CD4-positive, alpha-beta T cell treated with Interleukin-17A for 1 hour (primary cell): ENCODE measurements at places on chromosomes 3 and 15.

GRCh38 chr3:163476179-163476578, 1602.1 kb downstream of the SI start:
- DNase-seq, result no peak

DNA sequence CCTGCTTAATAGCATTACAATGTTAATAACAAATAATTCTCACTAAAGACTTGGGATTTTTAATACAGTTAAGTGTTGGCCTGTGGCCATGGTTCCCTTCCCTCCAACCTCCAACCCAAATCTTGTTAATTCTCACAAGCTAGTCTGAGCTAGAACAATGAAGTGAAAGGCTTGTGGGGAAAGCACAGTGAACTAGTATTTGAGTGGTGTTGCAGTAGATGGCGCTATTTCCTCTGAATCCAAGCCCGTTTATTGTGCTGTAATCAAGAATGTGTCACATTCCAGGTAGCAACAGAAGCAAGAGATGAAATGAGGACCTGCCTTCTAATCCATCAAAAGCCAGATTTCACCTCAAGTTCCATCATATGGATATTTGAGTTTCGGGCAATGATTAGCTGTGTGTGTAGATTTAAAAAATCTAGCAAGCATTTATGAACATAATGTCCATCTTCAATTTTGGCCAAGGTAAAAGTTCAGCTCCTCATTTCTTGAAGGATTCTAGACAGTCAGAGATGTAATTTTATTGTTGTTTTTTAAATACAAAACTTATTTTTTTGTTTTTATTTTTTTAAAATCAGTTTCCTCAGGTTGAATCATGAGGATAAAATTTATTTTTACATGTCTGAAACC, 160.7 kb downstream of the SQOR start:
- DNase-seq, result no peak

- DNase-seq, result no peak
These were observed 108.3 kb upstream of the WNT5A start for GRCh38 chr3:55595420-55595819.

- DNase-seq, result peak; percentile 35
These were observed 646 bp downstream of the IQCB1 start for GRCh38 chr3:121834157-121834670.

GRCh38 chr3:67384760-67385397, 269.5 kb downstream of the SUCLG2 start:
- DNase-seq, result peak; percentile 41

DNA sequence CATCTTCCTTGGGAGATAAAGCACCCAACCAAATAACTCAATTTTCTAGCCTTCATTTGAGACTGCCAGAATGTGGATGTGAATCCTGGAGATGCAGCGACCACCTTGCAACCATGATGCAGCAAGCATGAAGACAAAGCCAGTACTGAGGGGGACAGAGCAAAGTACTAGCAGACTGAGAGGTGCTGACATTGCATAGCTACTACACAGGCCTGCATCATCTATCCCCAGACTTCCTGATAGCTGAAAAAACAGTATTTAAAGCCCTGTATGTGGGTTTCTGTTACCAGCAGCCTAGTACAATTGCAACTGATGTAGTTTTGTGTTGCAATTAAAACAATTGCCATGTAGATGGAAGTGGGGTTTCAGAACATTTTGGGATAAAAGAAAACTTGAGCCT, 146.3 kb upstream of the VEPH1 start:
- no peak for DNase-seq

DNA sequence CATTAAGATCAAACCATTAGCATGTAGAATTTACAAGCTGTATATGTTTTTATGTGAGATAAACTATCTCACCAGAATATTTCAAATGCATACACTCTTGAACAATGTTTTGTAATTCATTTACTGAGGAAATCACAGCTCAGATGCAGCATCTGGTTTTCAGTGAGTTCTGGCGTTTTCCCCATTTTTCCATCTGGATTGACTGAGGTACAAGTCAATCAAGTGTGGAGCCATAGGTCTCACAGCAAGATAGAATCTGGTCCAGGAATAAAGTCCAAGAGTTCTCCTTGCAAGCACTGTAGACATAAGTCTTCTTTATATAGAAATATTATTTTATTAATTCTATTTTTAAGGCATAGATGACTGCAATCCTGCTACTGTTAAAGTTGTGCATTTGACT, 219.3 kb downstream of the ZBBX start:
- no peak for DNase-seq

GRCh38 chr3:67551361-67552016, 102.9 kb downstream of the SUCLG2 start:
- DNase-seq, result no peak

DNA sequence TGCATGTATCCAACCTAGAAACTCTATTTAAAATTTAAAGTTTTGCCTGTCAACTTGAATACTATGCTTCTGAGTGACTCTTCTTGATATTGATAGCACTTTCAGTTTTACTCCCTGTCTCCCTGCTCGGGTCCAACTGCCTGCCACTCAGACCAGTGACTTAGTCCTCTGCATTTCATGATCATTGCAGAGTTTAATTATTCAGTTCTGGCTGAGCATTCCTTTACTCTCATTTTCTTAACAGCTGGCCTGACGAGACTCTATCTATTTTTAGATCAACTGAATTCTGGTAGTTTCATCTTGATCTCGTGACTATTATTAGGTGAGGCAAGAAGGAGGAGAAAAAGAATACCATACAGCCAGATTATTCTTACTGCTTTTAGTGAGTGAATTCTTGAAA, 617.4 kb downstream of the SI start:
- no peak for DNase-seq

- no peak for DNase-seq
These were observed 41.5 kb downstream of the KLHL25 start for GRCh38 chr15:85753261-85753660.

DNA sequence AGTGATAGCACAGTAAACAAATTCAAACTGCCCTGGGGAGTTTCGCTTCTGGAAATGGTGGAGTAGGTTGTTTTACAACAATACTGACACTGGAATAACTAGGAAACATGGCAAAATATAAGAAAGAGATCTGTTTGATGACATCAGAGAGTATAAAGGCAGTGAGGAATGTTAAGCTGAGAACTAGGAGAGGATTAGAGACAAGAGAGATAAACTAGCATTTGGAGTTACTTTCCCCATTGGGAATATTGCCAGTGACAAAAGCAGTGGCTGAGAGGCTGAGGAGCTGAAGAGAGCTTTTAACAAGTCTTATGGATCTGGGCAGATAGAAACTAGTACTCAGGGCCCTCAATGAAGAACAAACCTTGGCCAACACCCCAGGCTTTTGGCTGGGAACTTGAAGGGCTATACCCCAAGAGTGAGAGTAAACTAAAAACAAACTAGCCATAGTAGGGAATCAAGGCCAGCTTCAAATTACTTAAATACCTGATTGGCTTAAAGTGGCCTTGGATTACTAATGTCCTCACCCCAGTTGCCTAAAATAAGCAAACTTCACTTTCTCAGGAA, 280.4 kb downstream of the KLF13 start:
- no peak for DNase-seq

- DNase-seq, result no peak
These were observed 19.0 kb upstream of the DLG1 start for GRCh38 chr3:197317250-197317963.

DNA sequence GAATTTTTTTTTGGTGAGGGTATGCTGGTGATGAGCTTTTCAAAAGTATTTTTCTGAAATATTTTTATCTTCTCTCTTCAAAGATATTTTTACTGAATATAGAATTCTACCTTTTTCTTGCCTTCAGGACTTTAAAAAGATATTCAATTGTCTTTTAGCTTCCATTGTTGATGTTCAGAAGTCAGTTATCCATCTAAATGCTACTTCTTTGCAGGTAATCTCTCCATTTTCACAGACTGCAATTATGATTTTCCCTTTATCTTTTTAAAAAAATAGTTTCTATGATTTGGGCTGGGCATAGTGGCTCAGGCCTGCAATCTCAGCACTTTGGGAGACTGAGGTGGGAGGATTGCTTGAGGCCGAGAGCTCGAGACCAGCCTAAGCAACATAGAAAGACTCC, 222.4 kb downstream of the IL20RB start:
- DNase-seq, result no peak

GRCh38 chr15:88385078-88385700, 82.0 kb downstream of the MRPL46 start:
- no peak for DNase-seq

GRCh38 chr3:101501783-101502182, 11.2 kb downstream of the SENP7 start:
- no peak for DNase-seq

DNA sequence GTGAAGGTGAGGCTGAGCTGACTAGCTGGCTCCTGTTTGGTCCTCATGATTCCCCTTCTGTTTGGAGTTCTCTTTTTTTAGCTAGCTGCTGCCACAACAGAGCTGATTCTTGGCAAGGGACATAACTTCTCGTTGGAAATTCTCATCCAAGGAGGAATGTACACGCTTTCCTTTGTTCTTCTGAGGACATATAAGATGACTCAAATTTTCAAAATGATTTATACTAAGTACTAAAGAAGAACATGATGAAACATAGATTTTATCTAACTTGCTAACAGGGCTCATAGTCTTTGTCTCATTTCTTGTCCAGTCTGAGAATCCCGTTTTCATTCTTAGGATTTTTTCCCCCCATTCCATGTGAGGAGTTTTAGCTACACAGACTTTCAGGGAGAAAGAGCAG, 2.9 kb upstream of the TFG start:
- no peak for DNase-seq

GRCh38 chr15:96237002-96237401, 93.5 kb upstream of the NR2F2 start:
- DNase-seq, result no peak

DNA sequence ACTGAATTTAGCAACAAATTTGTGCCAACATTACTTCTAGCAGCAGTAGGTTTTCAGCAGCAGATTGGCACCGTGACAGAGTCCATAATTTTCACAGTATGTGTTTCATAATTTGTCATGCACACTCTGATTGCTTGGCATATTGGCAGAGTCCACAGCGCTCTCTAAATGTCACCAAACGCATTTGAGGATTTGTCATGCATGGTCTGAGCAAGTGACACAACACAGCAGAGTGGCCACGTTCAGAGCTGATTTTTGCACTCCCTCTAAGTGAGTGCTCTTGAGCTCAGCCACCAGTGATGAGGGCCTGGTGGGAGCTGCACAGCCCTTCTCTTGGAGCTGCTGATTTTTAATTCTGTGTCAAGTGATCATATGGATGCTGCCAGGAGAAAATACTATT, 1270.8 kb downstream of the ROBO1 start:
- no peak for DNase-seq

GRCh38 chr3:184231671-184232070, 2.3 kb downstream of the VWA5B2 start:
- DNase-seq, result no peak

GRCh38 chr3:194045289-194045688, 90.7 kb upstream of the HES1 start:
- no peak for DNase-seq

GRCh38 chr3:127779747-127780146, 42.6 kb downstream of the MGLL start:
- DNase-seq, result no peak

- DNase-seq, result peak; percentile 85
These were observed 21.6 kb upstream of the PAK6 start for GRCh38 chr15:40217166-40217824.

- no peak for DNase-seq
These were observed 74.9 kb downstream of the PIK3R4 start for GRCh38 chr3:130671545-130672312.

GRCh38 chr15:67833710-67834511, 5.9 kb downstream of the RNU6-1 start:
- no peak for DNase-seq

DNA sequence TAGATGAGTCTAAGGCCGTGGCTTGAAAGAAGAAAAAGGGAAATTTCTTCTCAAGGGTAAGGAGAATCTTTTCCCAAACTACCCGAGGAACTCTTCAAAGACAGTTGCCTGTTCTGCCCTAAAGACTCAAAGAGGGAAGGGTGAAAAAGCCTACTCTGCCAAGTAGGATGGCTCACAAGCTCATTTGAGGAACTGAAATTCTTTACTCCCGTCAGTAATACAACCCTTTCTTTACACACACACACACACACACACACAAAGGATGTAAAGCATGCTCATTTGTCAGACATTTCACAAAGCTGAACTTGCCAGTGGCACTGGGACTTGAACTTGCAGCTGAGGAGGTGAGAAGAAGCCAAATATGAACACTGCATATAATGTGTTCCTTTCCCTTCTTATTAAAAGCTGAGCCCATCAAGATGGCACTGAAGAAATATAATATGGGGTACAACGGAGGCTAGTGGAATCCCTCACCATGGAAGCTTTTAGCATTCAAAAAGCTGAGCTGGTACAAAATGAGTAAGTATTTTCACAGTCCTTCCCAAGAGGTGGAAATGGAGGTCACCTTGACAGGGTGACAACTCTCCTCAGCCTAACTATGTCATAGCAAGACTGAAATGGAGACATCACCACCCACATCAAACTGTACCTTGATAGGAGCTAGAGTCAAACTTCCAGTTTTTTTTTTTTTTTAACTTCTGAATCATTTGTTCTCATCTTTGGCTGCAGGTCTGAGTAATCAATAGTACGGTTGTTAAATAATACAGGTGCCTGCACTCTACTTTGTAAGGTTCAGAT, 57.6 kb downstream of the TAFA4 start:
- no peak for DNase-seq

- DNase-seq, result no peak
These were observed 22.6 kb downstream of the MKRN2OS start for GRCh38 chr3:12522721-12523120.

- no peak for DNase-seq
These were observed 29.9 kb upstream of the LDHAL6B start for GRCh38 chr15:59176653-59177316.

DNA sequence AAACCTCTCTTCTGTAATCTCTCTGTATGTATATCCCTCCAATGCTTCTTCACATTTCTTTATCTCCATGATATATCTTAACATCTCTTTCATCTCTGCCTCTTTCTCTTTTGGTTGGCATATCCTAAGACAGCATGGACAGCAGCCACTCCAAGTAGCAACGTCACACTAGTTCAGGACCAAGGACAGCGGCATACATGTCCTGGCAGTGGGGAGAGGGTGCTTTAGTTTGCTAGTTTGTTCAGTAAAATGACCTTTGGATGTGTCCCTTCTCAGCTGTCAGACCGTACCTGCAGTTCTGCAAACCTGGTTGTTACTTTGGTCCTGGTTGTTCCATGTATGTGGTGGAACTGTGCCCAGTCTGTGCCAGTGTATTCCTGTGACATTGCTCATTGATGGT, 225.6 kb upstream of the ROPN1 start:
- peak; percentile 0 for DNase-seq

GRCh38 chr15:85821545-85821944, 26.8 kb upstream of the KLHL25 start:
- DNase-seq, result no peak
